ENCODE measurements at places on chromosomes 5 and 9. TPM values are rescaled to one million over a fixed set of nuclear protein-coding genes. Genes with fewer than 3 reads are reported as not detected.

Gene GPX3
- 1,613 TPM for polyA plus RNA-seq

Gene HAVCR1
- 2.3 TPM for polyA plus RNA-seq

DNA sequence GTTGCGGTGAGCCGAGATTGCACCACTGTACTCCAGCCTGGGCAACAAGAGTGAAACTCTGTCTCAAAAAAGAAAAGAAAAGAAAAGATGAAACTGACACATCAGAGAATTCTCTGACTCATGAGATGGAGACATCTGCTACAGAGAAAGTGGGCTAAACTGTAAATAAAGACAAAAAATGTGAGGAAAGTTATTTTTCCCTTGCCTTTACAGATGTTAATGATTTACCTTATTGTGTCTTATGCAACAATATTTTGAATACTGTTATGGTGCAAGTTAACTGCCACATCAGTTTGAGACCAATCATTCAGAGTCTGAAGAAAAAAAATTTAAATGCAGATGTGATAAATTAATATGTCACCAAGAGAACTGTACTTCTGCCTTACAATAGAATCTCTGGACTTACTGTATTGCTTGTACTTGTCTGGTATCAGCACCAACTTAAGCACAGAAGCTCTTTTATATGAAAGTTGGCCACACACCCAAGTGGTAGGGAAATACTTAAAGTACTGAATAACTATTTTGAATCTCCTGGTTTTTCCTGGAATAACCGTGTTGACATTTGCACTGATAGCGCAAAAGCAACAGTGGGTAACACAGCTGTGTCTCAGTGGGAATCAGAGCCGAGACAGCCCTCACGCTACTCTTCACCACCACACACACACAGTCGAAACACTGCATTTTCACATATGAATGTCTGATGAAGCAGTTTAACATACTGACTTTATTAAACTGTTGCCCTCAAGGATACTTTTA is 169.9 kb downstream of the FANCC start:
- no peak for DNase-seq

- DNase-seq = no peak
These were observed 119.8 kb upstream of the TBC1D2 start for GRCh38 chr9:98375138-98375726.

Data from right renal cortex interstitium (tissue), 3 donors.